Epithelial cell of prostate (primary cell): ENCODE measurements at places on chromosomes 2 and 18.
A peak's percentile ranks its signal among the peaks of the same experiment; 100 is the strongest.

- DNase-seq, result no peak
Observed at GRCh38 chr18:2848247-2849246, 1.7 kb downstream of the EMILIN2 start.

DNA sequence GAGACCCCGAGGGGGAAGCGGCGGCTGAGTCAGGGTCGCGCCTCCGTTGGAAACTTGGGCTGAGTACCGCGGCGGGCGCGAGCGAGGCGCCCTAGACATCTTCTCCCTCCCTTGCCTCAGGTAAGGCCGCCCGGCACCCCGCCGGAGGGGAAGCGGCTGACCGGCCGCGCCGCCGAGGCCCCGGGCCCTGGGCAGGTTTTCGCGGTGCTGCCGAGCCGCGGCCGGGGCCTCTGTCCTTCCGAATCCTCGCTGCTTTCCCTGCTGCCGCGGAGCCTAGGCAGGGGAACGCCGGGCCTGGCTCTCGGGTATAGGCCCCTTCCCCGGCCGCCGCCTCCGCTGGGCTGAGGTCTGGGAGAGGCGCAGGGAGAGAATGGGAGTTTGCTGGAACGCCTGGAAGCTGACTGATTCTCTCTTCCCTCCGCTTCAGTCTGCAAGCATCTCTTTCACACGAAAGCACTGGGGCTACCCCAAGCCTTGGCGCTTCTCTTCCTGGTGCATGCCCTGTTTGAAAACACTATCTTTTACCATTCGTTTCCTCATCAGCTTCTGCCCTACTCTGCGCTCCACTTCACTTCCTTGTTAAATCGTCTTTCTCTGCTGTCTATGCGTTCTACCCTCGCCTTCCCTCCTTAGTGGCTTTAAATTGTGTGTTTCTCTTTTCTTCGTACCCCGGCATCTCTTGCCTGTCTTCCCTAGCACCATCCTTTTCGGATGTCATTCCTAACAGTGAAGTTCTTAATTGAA lies 652 bp downstream of the PPM1B start:
- DNase-seq, result no peak

GRCh38 chr2:190526105-190526750 lies 8.3 kb downstream of the NEMP2 start:
- no peak for DNase-seq

DNA sequence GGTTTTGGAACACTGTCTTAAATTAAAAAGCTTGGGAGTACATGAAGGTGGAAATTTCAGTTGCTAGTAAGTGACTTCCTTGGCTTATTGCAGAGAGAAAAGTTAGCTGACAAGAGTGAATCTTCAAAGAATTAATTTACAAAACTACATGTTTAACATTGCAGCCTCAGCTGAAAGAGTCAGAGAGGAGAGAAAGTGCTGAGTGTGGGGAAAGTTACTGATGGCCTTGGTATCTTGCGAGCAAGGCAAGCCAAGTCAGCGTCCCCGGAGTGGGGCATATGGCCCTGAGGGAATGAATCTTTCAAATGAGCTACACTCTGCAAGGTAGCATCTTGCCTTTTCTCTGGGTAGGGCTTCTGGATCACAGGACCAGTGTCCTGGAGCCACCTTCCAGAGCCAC lies 131.3 kb downstream of the LPIN1 start:
- no peak for DNase-seq

GRCh38 chr2:14120376-14120775 lies 512.1 kb upstream of the LRATD1 start:
- no peak for DNase-seq

DNA sequence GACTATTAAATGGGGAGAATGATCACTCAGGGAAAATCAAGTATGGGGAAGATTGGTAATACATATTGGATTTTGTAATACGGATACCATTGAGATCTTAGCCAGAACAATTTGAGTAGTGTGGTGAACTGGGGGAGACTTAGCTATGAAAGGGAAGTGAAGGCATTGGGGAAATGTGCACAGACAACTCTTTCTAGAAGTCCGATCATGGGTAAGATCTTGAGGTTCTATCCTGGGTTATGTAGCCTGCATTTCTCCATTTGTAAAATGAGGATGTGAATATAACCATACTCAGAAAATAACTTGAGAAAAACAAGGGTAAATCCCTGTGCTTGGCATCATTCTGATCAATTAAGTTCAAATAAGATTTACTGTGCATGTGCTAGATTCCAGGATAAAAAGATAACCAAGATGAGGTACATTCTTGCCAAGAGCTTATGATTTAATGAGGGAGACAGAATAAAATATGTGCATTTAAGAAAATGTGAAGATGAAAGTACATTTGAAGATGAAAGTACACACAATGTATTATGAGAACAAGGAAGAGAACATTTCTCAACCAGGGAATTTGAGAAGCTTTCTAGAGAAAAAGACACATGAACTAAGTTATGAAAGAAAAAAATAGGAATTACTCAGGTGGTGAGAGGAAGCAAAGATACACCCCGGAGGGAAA lies 49.5 kb downstream of the SLC40A1 start:
- DNase-seq, result no peak

- peak; percentile 86 for DNase-seq
Observed at GRCh38 chr2:170122883-170123547, 54.9 kb upstream of the MYO3B start.

DNA sequence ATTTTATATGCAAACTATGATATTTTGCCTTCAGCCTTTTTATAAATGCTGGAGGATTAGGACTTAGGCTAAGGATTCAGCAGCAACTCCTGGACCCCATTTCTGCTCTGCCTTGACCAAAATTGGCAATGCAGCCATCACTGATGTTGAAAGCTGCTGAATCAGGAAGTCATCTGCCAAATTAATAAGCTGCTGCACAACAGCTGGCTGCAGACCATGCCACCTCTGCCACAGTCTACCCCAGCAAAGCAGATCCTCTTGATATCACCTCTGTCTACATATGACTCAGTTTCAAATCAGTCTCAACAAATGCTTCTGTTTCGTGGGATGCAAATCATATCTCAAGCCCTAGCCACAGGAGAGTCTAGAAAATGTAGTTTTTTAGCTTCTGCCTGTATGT lies 7.1 kb upstream of the SOS1 start:
- DNase-seq, result peak; percentile 80

- DNase-seq, result no peak
Observed at GRCh38 chr2:10517351-10518043, 69.4 kb upstream of the ODC1 start.

GRCh38 chr2:131394147-131394931 lies 30.4 kb upstream of the RAB6D start:
- no peak for DNase-seq

DNA sequence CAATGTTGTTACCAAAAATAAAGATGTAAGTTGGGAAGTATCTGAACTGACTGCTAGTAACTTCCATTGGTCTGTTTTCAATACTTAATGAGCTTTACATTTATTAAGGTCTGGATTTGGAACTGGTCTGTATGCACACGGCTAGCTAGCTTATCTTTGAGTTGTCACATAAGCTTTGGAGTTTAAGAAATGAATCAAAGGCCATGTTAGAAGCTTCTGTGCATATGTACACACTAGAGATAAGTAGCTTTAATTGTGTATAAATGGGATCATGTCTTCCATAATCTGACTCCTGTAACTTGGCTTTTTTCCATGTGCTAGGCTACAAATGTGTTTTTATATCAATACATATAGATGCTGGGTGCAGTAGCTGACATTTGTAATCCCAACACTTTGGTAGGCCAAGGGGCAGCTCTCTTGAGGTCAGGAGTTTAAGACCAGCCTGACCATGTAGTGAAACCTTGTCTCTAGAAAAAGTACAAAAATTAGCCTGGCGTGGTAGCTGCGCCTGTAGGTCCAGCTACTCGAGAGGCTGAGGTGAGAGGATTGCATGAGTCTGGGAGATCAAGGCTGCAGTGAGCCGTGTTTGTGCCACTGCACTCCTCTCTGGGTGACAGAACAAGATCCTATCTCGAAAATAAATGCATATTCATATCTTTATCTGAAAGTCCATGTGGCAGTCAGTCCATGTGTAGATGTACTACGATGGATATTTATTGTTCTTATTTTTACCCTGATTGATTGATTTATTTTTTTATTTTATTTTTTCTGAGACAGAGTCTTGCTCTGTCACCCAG lies 27.2 kb downstream of the ATIC start:
- DNase-seq, result no peak

DNA sequence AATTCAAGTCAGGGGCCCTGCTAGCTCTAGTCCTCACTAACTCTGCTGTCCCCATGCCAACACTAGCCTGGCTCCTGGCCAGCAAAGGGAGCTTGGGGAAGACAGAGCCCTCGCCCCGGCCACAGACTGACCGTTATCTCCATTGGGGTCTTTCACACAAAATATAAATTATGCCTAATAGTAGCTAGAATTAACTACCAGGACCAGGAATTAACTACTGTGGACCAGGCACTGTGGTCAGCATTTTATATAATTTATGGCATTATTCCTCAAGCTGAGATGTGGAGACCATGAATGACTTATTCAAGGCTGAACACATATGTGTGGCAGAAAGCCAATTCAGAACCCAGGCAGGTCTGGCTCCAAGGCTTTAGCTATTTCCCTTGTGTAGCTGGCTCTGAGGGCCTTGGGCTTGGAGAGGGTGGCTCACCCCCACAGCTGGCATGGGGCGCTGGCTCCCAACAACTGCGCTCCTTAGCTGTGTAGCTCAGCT lies 49.2 kb downstream of the CELF4 start:
- no peak for DNase-seq

DNA sequence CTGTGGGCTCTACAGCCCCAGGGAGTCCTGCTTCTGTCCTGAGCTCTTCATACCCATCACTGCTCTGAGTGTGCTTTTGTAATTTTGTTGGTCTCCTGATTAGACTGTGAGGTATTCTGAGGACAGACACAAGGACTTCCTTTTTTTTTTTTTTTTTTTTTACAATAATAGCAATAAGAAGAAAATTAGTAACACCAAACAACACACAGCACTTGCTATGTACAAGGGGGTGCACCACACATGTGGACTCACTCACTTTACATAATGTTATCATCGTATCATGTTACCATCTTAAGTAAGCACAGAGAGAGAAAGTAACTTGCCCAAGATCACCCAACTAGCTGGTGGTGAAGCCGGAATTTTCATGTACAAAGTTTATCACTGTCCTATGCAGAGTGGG lies 34.6 kb downstream of the MBP start:
- DNase-seq, result no peak

- no peak for DNase-seq
Observed at GRCh38 chr18:78323453-78324197, 656.0 kb upstream of the SALL3 start.

DNA sequence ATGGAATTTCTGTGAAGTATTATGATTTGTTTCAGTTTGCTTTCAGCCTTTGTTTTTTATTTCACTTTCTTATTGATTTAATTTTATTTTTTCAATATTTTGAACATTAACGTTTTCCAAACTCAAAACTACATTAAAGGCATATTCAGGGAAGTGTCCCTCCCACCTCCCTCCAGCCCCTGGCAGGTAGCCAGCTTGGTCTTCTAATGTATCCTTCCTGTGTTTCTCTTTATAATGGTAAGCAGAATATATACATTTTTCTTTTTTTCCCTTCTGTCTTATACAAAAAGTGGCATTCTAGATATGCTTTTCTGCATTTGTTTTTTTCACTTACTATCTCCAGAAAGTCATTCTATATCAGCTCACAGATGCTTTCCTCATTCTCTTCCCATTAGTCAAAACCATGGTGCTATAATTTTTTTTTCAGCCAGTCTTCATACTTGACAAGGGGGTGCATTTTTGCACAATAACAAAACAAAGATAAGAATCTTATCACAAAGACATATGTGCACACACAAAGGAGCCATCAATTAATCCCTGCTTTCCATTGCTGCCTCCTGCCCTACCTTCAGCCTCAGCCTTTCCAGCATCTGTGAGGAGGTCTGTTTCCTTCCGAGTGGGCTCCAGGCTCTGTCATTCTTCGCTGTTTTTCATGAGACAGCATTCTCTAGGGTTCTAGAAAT lies 33.7 kb upstream of the TMEM177 start:
- DNase-seq, result no peak
